Caki2 (cell line): ENCODE measurements at places on chromosomes 2 and 18.

GRCh38 chr2:219109471-219109870 lies 48.8 kb upstream of the IHH start:
- no peak for DNase-seq

DNA sequence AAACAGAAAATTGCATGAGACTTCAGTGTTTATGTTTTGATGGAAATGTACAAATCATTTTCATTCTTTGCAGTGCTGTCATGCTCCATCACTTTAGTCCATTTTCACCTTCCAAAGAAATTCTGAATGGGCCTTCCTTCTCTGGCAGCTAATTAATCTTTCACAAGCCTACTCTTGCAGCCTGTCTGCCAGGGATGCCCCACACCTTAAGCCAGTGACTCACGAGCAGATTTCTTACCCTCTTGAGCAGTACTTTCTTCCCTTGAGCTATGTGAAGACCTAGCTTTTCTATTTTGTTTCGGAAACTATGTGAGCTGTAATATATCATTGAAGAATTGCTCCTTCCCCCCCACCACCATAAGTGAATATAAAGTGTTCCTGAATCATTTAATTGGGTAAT lies 404.3 kb upstream of the VWC2L start:
- DNase-seq = peak; percentile 3

DNA sequence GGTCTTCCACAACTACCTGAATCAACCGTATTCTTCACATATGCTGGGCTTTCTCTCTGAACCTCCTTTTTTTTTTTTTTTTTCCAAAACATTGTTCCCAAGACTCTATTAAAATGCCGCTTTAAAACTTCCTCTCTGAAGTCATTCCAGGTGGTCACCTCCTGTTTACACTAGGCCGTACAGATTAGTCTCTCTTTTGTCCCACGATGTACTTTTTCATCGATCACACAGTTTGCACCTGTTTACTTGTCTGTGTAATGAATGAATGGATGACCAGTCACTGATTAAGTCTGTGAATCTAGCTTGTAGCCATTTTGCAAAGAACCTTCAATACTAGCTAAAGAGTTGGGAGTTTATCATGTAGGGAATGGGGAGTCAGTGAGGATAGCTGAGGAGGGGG lies 16.7 kb upstream of the FAM228A start:
- no peak for DNase-seq

GRCh38 chr2:55729136-55729685 lies 35.6 kb upstream of the PNPT1 start:
- DNase-seq = no peak

DNA sequence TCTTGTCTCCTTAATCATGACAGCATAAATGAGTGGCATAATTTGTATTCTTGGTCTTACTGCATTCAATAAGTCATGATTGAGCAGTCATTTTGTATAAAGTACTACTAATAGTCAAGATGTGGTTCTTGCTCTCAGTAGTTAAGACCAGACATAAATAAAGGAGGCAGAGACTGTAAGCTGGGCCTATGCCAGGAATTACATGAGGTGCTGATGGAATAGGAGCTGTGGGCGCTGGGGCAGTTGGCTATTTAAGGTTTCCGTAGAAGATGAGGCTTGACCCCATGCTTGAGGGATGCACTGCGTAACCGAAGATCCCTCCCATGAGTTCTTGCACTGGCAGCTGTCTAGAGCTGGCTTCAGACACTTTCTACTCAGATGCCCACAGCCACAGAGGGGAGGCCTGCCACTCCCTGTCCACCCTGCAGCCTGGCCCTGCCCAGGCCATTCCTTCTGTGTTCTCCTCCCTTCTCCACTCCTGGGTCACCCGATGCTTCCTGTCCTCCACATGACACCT lies 150.9 kb upstream of the REV1 start:
- peak; percentile 83 for DNase-seq

GRCh38 chr18:13112982-13113381 lies 105.6 kb upstream of the LDLRAD4 start:
- DNase-seq = no peak

GRCh38 chr2:74317701-74318100 lies 25.5 kb downstream of the SLC4A5 start:
- no peak for DNase-seq

DNA sequence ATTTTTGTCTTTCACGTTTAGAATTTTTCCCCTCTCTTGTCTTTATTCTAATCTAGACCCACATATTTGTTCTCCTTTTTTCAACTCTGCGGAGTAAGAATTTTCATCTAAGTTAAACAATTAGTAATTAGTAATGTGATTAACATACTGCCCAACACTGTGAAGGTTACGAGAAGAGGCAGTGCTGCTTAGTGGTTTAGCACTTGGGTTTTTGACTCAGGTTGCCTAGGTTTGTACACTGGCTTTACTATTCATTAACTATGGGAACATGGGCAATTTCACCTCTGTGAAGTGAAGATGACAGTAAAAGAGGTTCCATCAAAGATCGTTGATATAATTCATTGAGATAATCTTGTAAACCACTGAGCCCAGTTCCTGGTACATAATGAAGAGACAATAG lies 82.2 kb upstream of the PNPT1 start:
- DNase-seq = no peak

DNA sequence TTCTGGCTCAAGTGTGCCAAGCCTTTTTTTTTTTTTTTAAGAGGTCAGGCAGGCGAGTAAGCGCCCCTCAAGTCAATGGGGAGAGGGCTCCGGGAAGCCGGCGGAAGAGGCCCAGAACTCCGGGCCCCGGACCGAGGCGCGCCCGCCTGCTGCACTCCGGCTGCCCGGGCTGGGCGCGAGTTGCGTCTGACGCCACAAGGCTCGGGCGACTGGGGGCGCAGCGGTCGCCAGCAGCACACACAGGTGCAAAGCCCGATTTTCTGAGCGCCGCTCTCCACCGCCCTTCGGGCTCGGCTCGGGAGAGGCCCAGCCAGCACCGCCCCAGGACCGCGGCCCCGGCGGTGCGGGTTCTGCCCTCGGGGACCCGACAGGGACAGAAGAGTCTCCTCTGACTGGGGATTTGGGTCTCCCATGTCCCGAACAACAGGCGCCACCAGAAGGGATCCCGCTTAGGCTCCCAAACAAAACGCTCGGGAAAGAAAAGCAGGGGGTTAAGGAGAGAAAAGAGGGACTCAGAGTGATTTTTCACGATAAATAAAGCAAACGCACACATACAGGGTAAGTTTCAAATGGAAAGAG lies 787 bp downstream of the ERBB4 start:
- DNase-seq = no peak

DNA sequence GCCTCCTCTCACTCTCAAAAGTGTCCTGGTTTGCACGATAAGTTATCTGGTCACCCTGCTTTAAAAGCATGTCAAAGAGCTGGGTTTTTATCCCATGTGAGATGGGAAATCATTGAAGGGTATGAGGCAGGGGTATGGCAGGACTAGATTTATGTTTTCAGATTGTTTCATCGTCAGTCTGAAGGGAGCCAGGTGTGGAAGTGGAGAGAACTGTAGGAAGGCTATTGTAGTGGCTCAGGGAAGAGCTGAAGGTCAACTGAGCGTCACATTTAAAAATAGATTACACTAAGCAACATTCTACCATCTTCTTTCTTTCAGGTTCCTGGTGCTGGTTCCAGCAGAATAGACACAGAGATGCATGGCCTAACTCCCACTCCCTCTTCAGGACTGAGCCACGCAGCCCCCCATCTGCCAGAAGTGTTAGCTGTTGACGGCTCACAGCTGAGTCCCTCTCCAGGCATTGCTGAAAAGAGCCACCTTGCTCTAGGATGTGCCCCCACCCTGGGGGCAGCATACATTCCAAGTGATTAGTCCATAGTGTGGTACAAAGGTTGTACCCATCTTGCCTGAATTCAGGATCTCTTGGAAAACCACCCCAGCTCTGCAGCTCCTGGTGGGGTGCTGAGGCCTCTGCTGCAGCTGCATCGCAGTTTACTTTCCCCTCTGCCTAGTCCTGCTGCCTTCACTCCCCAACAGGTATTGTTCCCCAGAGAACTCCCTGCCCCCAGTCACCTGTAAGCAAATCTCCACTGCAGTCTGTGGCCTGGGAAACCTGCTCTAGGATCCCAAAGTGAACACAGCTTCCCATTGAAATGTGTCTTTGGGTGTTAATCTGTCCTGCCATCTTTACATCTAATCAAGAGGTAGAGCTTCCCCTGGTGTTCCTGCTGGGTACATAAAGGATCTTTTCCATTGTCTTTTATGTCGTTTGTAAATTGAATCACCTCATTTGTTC lies 79.5 kb upstream of the KLF7 start:
- no peak for DNase-seq

DNA sequence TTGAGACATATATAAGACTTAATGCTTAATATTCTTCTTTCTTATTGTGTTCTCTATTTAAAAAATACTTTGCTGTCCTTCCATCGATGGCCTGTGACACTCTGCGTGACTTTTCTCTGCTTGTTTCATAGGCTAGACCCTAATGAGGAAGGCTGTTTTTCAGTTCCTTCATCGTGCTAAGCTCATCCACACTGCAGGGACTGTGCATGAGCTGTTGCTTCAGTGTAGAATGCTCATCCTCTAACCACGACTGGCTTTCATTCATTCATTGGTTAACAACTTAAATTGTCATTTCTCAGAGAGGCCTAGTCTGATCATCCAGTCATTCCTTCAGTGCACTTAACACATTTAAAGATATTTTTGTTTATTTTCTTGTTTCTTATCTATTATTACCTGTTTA lies 134.4 kb downstream of the CCDC85A start:
- DNase-seq = no peak

DNA sequence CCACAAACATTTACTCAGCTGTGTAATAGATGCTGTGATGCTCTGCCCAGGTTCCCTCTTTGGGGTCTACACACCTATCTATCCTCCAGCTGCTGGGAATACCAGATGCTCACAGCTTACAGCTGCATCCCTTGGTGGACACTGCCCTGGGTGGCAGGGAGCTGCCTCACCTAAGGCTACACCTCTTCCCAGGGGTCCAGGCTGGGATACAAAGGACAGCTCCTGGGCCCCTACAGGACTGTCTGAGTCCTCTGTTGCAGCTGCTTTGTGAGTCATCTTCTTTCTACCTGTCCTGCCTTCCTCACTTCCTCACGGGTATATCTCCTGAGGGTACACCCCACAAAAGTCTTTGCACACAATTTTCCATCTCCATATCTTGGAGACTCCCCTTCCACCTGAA lies 27.6 kb downstream of the THNSL2 start:
- no peak for DNase-seq

GRCh38 chr2:70243806-70244584 lies 4.4 kb downstream of the TIA1 start:
- DNase-seq = no peak

DNA sequence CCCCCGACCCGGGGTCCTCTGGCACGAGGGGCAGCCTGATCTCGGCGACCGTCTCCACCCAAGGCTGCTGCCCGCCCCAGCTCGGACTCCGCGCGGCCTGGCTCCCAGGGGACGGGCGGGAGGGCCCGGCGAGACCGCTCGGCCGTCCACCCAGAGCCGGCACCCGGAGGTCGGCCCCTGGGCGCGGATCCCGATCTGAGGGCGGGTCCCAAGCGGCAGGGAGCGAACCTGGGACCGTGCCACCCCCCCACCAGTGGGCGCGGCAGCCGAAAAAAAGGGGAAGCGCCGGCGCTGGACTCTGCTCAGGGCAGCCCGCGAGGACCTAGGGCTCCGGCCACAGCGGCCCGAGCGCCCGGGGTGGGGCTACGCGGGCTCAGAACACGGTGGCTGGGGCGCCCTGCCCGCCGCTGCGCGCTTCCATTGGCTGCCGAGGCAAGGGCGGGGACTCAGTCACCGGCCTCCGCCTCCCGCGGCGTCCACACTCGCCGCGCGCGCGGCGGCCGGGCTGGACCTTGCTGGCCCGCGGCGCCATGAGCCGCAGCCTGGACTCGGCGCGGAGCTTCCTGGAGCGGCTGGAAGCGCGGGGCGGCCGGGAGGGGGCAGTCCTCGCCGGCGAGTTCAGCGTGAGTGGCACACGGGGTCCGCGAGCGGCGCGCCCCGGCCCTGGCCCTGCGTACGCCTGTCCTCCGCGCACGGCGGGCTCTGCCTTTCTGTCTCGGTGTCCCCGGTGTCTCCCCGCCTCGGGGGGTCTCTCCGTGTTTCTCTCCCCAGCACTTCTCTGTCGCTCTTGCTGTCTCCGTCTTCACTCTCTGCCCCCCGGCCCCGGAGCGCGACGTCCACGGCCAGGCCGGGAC lies at the start of gene PTPN18:
Gene PTPN18 (plus strand): TSS at position 479 of the 854 bp plus-strand sequence. CDS start 52 bp downstream, at position 531.
- DNase-seq = peak; percentile 86

- no peak for DNase-seq
Observed at GRCh38 chr2:163466331-163467250, 269.2 kb downstream of the FIGN start.

- no peak for DNase-seq
Observed at GRCh38 chr2:176167398-176167797, 10.3 kb downstream of the HOXD3 start.

DNA sequence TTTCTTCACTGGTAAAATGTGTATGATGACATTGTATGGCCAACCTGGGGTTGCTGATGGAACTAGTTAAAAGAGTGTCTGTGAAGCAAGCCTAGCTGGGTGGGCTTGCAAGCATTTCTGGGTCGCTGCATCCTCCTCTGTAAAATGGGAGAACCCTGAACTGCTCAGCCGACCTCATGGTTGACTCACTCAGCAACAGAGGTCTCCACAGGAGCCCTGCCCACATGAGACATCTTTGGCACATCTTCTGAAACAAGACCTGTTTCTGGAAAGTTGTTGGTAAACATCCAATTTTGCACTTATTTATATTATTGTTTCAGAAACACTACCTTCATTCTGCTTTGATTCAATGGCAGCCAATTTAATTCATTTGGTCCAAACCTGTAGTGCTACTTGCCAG lies 52.6 kb downstream of the BCL11A start:
- no peak for DNase-seq

GRCh38 chr2:38159597-38159996 lies 83.6 kb upstream of the CYP1B1 start:
- DNase-seq = no peak

GRCh38 chr2:183010112-183010511 lies 28.1 kb downstream of the NCKAP1 start:
- DNase-seq = peak; percentile 72

GRCh38 chr18:551404-552061 lies 28.6 kb upstream of the CETN1 start:
- DNase-seq = no peak

GRCh38 chr18:15165048-15165447 lies 417.1 kb downstream of the ANKRD30B start:
- DNase-seq = no peak

DNA sequence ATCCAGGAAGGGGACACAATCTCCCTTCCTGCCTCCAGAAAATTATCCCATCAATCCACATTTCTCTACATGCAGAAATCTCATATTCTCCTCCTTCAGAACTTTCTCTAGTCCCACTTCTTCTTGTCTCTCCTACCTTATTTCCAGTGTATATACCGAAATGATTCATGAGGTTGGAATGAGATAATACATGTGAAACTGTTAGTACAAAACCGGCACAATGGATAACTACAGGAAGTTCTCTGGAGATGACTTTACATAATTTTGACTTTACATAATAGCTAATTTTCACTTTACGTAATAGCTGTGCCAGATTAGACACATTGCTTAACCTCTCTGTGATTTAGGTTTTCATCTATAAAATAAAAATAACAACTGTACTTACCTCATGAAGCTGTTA lies 801.3 kb downstream of the ERBB4 start:
- no peak for DNase-seq
